ENCODE measurements at places on chromosomes 12 and 14. TPM values are rescaled to one million over a fixed set of nuclear protein-coding genes. Genes with fewer than 3 reads are reported as not detected.
A peak's percentile ranks its signal among the peaks of the same experiment; 100 is the strongest.

Gene AMDHD1
- total RNA-seq = not detected

Gene TOGARAM1
- total RNA-seq = 17.1 TPM

Gene AKAP5
- total RNA-seq = 6.1 TPM

Gene RALGAPA1
- total RNA-seq = 29.0 TPM

Gene IL26
- total RNA-seq = not detected

Gene MYF5
- not detected for total RNA-seq

Gene ABCD4
- total RNA-seq = 151 TPM

Gene TGM1
- 1.7 TPM for total RNA-seq

Gene CCDC38
- not detected for total RNA-seq

Gene BCL7A
- total RNA-seq = 6.2 TPM

- peaks cover 5% of the 10 kb centered on the region for H3K36me3 ChIP-seq
- peaks cover 3% of the 10 kb centered on the region for H3K27me3 ChIP-seq
- no peak overlapping the region for H3K27ac ChIP-seq
- peaks cover 11% of the 10 kb centered on the region for H3K4me1 ChIP-seq
- DNase-seq = no peak
Observed at GRCh38 chr12:108117163-108117849, 11.8 kb upstream of the WSCD2 start.

GRCh38 chr12:13913371-13913770 is 68.0 kb downstream of the GRIN2B start:
- H3K27me3 ChIP-seq = peaks cover 2% of the 10 kb centered on the region
- DNase-seq = no peak
- H3K4me1 ChIP-seq = no peaks in the 10 kb centered on the region

DNA sequence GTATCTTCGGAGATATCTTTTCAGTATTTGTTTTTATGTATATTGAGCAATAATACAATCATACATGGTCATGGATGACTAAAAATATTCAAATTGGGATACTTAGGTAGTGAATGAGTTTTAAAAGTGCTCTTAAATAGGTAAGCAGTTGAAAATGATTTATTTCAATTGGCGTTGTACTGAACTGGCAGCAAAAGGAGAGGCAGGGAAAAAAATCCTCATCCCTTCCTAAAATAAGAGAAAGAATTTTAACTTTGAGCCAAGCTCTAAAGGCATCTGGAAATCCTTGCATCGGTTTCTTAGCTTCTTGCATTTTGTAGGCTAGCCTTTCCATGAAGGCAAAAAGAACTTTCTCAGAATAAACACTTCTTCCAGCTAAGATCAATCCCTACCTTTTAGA is 125.2 kb downstream of the MGST1 start:
- H3K4me1 ChIP-seq = no peaks in the 10 kb centered on the region
- no peaks in the 10 kb centered on the region for H3K27me3 ChIP-seq
- no peaks in the 10 kb centered on the region for H3K36me3 ChIP-seq
- DNase-seq = no peak
- no peak overlapping the region for H3K27ac ChIP-seq
- H3K4me3 ChIP-seq = no peak overlapping the region

GRCh38 chr12:47362126-47362705 is 282.5 kb upstream of the AMIGO2 start:
- peak overlapping the region; percentile 100 for H3K27ac ChIP-seq
- H3K36me3 ChIP-seq = no peaks in the 10 kb centered on the region
- H3K27me3 ChIP-seq = peaks cover 5% of the 10 kb centered on the region
- no peak for DNase-seq
- H3K4me3 ChIP-seq = no peak overlapping the region

DNA sequence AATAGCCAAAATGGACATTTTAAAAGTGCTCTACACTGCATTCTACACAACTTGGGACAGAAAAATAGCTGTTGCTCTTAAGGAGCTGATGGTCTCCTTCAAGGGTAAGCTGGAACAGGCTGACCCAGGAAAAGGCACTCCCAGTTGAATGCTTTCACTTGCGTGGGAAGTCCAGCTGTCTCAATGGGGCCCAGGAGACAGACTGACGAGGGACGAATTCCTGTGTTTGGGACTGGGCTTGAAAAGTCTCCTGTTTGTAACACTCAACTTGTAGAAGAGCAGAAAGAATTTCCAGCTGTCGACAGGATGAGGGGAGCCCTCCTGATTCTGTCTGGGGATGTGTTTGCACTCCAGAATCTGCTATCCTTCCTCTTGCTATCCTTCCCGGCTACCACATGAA is 180.8 kb downstream of the ZFP36L1 start:
- DNase-seq = no peak
- peaks cover 25% of the 10 kb centered on the region for H3K36me3 ChIP-seq
- H3K4me1 ChIP-seq = peaks cover 21% of the 10 kb centered on the region
- no peaks in the 10 kb centered on the region for H3K27me3 ChIP-seq
- H3K27ac ChIP-seq = no peak overlapping the region

DNA sequence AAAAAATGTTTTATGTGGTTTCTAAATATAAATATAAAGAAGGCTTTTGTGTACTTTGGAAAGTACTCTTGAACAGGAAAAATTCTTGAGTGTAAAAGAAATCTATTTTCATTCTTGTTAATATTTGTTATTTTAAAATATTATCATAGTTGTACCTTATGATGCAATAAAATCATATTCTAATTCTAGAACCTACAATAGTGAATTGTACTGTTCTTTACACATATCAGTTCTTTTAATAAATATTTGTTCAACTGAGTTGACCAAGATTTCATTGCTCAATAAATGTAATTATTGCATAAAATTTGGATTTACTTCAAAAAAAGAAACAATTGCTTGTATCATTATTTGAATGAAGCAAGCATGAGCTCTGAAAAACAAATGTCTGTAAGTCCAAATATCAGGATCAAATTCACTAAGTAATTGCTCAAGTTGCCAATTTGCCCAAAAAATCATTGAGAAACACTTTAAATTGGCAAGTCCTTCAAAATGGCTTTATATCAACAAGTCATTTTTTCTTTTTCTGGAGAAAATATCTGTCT is 191.6 kb upstream of the SLC16A7 start:
- DNase-seq = no peak
- no peak overlapping the region for H3K27ac ChIP-seq
- H3K27me3 ChIP-seq = no peaks in the 10 kb centered on the region
- no peaks in the 10 kb centered on the region for H3K4me1 ChIP-seq
- no peak overlapping the region for H3K4me3 ChIP-seq

DNA sequence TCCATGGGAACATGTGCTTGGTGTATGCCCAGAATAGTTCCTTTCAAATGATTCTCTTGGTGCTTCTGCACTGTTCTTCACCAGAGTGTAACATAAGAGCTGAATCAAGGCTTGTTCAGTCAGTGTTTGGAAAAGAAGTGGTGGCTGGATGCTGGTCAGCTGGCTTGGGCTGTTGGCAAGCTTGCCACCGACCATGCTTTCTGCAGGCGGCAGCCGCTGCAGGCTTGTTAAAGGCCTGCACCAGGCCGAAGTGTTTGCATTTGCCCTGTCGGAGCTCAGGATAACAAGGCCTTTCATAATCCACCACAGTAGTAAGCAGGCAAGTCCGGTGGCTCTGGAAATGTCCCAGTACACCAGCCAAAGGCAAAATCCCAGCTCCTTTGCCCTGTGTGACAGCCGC is 26.9 kb downstream of the DAAM1 start:
- peaks cover 54% of the 10 kb centered on the region for H3K4me1 ChIP-seq
- no peak for DNase-seq
- H3K36me3 ChIP-seq = no peaks in the 10 kb centered on the region
- no peaks in the 10 kb centered on the region for H3K27me3 ChIP-seq
- H3K27ac ChIP-seq = no peak overlapping the region

GRCh38 chr12:15423629-15424028 is 101.3 kb downstream of the PTPRO start:
- DNase-seq = no peak
- no peaks in the 10 kb centered on the region for H3K36me3 ChIP-seq
- H3K27me3 ChIP-seq = no peaks in the 10 kb centered on the region
- H3K4me3 ChIP-seq = no peak overlapping the region
- H3K27ac ChIP-seq = no peak overlapping the region
- H3K4me1 ChIP-seq = peaks cover 2% of the 10 kb centered on the region

- H3K36me3 ChIP-seq = no peaks in the 10 kb centered on the region
- DNase-seq = no peak
- peaks cover 11% of the 10 kb centered on the region for H3K4me1 ChIP-seq
- no peak overlapping the region for H3K4me3 ChIP-seq
Observed at GRCh38 chr12:106914796-106915634, 40.7 kb upstream of the TMEM263 start.

DNA sequence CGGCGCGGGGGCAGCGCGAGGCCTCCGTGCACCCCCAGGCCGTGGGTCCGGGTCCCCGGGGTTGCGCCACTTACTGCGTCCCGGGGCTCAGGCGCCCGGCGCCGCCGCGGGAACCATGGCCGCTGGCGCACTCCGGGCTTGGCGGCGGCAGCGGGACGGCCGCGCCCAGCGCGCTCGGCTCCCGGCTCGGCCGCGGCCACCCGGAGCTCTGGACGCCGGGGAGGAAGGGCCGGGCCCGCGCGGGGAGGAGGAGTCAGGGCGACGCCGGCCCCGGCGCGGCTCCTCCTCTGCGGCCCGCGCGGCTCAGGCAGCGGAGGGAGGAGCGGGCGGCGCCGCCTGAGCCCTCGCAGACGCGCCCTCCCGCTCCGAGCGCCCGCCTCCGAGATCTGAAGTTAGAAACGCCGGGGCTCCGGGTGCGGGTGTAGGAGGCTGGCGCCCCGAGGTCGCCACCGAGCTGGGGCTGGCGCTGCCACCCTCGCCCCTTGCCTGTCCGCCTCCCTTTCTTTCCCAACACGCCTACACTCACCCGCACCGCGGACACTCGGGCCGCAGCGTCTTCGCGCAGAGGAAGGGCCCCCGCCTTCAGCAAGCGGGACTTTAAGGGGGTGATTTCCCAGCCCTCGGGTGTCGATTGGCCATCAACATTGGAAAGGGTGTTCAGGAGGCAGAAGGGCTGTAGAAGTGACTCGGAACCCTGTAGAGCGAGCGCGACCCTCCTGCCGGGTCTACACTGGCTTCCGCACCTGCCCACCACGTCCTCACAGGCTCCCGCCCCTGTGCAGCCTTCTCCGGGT is at the start of gene NIN:
Gene NIN, minus strand, starts transcription at position 231 of the 794 bp plus-strand sequence. CDS start 9,106 bp downstream, outside the sequence.
- peaks cover 6% of the 10 kb centered on the region for H3K36me3 ChIP-seq
- H3K27ac ChIP-seq = peak within 1 kb of the TSS; percentile 84
- H3K4me1 ChIP-seq = peaks cover 31% of the 10 kb centered on the region
- H3K27me3 ChIP-seq = peaks cover 11% of the 10 kb centered on the region
- H3K4me3 ChIP-seq = peak within 1 kb of the TSS; percentile 93

DNA sequence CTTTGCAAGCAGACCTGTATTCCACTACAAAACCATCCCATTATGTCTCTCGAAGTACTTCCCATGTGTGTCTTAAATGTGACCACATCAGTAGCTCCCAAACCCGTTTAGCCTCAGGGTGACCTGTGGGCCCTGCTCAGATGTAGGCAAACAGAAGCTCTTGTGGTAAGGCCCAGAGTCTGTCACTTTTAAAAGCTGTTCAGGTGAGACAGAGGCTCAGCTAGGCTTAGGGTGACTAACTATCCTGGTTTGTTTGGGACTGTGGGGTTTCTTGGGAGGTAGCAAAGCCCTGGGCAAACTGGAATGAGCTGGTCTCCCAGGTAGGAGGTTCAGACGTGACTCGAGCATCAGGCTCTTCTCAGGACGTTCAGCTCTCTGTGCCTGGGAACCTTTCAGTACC is 64.5 kb upstream of the VASH1 start:
- H3K36me3 ChIP-seq = no peaks in the 10 kb centered on the region
- peaks cover 5% of the 10 kb centered on the region for H3K27me3 ChIP-seq
- H3K27ac ChIP-seq = no peak overlapping the region

DNA sequence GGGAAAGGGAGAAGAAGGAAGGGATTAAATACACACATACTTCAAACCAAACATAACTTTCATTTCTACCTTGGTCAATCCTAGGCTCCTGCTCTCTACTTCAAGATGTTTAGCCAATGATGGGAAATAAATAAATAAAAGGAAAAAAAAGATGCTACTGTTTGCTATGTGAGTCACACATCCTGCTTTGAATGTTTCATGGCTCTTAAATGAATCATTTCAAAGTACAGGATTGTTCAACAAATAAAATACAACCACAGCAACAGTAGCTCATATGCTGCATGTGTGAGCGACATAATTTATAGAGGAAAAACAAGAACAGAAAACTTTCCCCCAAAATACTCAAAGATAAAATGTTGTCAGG is 54.3 kb upstream of the NPFF start:
- H3K4me1 ChIP-seq = peaks cover 4% of the 10 kb centered on the region
- H3K27me3 ChIP-seq = peaks cover 2% of the 10 kb centered on the region
- H3K27ac ChIP-seq = no peak overlapping the region
- H3K4me3 ChIP-seq = no peak overlapping the region
- DNase-seq = no peak
- no peaks in the 10 kb centered on the region for H3K36me3 ChIP-seq

DNA sequence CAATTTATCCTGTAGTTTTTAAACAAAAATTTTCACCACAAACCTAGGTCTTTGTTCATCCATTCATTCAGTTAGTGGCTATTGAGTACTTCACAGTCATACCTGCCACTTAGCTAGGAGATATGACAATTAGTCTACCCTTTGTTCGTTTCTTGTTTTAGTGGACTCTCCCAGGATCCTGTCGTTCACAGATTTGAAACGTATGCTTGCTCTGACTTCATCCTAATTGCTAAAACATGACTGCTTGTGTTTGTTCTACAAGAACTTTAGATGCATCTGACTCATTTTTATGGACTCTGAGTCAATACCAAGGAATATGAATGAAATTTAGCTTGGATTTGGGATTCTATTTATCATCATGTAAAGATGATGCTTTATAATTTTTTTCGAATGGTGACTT is 69.5 kb downstream of the TBC1D30 start:
- no peak overlapping the region for H3K4me3 ChIP-seq
- H3K4me1 ChIP-seq = no peaks in the 10 kb centered on the region

DNA sequence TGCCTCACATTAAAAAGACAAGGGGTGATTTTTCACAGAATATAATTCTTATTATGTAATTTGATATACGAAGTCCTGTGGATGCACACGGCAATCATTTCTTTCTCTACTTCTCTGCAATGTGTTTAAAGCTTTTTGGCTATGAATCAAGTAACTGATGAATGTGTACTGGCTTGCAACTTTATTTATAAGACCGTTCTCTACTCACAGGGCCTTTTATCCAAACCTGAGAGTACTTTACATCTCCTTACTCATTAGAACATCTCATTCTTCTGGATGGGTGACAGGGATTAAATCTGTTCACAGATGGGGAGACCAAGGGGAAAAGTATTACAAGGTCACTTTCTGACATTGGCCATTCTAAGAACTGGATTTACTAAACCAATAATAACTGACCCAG is 215.8 kb upstream of the DIO2 start:
- H3K4me3 ChIP-seq = no peak overlapping the region
- H3K27ac ChIP-seq = no peak overlapping the region
- no peaks in the 10 kb centered on the region for H3K4me1 ChIP-seq
- H3K27me3 ChIP-seq = no peaks in the 10 kb centered on the region
- no peaks in the 10 kb centered on the region for H3K36me3 ChIP-seq

Measured in endothelial cell (in vitro differentiated cells).